Stimulated activated CD4-positive, alpha-beta T cell treated with anti-CD3 and anti-CD28 coated beads, Interleukin-2, amount 100 ng/mL, for 4 hours (primary cell): ENCODE measurements at places on chromosomes 2 and 18.

GRCh38 chr18:61574665-61575064 is 241.4 kb downstream of the CDH20 start:
- no peak for DNase-seq

DNA sequence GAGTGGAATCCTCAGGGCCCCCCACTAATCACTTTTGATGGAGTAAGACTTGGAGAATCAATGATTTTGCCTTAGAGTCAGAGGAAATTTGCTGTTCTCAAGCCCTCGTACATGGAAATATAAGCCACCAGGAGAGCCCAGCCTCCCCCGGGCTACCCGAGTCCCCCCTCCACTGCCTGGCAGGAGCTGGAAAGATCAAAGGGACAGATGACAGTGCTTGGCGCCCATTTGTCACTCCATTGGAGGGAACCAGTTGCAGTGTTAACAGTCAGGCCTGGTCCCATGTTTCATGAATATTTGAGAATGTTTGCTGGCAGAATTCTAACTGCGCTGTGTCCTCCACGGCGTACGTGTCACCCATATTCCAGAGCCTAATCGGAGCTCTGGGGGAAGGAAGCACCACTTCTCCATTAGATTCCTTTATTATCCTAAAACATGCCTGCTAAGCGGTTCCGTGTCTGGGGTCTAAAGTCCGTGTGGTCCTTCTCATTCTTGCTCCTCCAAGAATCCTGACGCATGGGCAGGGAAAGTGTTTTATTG is 202.4 kb downstream of the KLHL29 start:
- no peak for DNase-seq

DNA sequence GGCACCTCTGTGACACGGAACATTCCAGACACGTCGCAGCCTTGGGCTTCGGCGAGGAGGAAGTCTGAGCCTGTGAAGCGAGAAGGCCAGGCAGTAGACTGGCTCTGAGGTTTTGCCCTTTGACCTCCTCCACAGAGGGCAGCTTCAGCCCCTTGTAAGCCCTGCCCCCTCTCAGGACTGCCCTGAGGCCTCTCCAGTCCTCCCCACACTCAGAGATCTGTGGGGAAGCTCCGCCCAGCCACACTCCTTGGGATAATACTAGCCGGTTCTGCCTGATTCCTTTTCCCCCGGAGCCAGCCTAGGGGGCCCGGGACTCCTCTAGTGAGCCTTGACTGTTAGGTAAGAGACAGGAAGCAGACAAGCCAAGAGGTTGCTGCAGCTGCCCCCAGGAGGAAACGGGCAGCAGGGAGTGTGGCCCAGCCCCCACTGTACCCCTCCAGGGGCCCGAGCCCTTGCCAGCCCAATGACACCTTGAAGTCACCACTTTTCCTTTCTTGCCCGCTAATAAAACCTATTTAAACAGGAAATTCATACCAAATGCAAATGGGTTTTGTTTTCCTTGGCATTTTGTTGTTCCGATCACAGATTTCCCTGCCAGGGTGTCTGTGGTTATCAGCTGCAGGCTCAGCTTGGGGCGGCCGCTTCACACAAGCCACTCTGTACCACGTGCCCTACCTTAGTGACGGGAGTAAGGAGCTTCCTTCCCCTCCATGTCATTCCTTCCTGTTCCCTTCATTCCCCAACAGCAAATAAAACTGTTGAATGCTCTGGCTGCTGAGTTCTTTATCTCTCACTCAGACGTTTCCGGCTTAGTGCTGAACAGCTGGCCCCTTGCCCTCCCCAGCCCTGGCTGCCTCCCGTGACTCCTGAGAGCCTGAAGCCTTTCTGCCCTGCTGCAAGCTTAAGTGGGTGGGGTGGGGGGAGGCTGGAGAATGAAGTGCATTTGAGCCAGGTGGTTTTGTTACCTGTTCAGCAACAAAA is 124.7 kb downstream of the CABLES1 start:
- no peak for DNase-seq

GRCh38 chr2:187477051-187477450 is 29.0 kb upstream of the CALCRL start:
- DNase-seq = no peak

GRCh38 chr2:135043345-135043744 is 3.9 kb downstream of the MAP3K19 start:
- DNase-seq = no peak

DNA sequence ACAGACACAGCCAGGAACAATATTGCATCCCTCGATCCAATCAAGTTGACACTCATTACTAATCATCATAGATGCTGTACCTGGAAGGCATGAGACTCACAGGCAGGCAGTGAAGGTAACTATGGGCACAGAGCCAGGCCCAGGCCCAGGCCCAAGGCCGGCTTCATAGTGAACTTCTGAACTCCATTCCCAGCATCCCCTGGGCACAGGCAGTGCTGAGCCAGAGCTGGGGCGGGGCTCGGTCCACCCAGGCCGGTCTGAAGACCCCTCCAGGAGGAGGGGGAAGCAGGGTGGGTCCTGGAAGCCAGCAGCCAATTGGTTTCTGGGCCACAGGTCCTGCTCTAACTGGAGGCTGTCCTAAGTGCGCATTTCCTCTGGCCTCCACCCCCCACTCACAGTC is 37.6 kb downstream of the MLPH start:
- DNase-seq = no peak

DNA sequence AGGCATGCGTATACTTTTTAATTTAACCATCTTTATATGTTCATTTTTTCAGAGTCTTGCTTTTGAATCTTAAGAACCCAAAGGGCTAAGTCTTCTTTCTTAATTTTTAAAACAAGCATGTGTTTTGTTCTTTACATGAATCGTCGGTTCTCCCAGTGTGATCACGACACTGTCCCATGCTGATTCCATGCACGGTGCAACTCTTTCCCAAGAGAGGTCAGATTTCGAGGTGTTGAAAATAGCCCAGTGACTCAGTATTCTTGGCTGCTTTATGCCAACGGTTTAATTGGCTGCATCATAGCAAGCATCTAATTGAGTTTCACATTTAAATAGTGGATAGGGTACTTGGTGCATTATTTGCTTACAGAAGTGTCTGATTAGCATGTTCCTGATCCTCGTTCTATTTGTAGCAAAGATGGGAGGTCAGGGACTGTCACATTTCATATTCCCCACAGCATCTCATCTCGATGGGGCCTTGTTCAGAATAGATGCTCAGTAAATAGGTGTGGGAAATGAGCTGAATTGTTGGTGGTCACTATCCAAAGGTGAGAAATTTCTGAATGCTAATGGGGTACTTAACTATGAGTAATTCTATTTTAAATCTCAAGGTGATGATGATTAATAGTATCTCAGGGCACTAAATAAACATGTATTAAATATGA is 2.8 kb downstream of the NPAS2 start:
- DNase-seq = no peak
